ENCODE measurements at places on chromosomes 4 and X.
A peak's percentile ranks its signal among the peaks of the same experiment; 100 is the strongest.

DNA sequence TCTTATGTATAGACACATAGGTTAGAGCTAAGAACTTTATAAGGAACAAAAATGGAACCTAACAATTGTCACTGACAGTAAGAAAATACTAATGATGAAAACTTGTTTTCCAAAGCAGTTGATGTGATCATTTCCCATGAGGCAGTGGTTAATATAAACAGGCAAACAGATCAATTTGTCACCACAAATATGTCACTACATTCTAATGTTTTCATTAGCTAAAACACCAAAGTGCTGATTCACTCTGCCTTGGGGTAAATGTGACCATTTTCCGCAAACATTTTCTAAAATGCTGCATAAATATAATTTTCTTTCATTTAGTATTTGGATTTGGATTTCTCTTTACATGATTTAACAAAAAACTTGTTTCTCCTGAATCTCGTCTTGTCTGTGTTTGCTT lies 408.9 kb upstream of the CTSO start:
- DNase-seq: no peak

- no peak for DNase-seq
Observed at GRCh38 chr4:109155084-109155483, 147.4 kb downstream of the COL25A1 start.

- DNase-seq: no peak
Observed at GRCh38 chrX:7253565-7253964, 105.6 kb upstream of the PUDP start.

GRCh38 chr4:161555689-161556660 lies 607.8 kb downstream of the FSTL5 start:
- peak; percentile 11 for DNase-seq

- DNase-seq: peak; percentile 57
Observed at GRCh38 chr4:184310171-184310567, 92.5 kb upstream of the ENPP6 start.

DNA sequence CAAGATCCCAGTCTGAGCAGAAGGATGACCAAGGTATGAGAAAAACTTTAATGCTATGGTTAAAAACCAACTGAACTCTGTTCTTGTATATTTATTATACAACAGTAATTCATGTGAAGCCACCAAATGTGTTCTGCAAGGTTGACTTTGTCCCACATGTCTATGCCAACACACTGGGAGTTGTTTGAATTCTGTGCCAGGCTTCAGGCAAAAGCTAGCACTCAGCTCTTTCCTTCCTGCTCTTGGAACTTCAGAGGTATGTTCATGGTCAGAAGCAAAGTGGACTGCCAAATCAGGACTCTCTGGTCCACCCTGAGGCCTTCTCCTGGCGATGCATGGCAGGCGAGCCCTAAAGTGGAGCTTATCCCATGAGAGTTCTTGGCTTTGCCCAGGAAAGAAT lies 205.6 kb upstream of the AR start:
- DNase-seq: no peak

All from GM10248 (cell line).